ENCODE measurements at places on chromosomes 2 and 18.

DNA sequence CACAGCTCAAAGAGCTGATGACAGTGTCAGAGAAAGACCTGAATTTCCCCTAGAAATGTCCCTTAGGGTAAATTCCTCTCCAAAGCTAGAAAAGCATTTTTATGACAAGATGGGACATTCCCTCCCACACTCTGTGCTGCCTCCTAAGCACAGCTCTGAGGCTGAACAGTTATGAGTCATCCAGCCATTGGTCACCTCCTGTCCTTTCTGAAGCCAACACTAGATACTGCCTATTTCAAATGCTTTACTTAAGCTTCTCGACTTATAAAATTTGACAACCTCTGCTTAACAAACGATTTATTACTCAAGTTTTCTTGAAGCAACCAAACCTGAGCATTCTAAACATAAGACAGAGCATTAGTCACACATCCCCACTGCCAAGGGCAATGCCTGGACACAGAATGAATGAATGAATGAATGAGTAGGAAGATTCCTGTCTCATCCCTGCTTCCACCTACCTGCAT, 35.4 kb downstream of the B4GALT6 start:
- no peak for DNase-seq

DNA sequence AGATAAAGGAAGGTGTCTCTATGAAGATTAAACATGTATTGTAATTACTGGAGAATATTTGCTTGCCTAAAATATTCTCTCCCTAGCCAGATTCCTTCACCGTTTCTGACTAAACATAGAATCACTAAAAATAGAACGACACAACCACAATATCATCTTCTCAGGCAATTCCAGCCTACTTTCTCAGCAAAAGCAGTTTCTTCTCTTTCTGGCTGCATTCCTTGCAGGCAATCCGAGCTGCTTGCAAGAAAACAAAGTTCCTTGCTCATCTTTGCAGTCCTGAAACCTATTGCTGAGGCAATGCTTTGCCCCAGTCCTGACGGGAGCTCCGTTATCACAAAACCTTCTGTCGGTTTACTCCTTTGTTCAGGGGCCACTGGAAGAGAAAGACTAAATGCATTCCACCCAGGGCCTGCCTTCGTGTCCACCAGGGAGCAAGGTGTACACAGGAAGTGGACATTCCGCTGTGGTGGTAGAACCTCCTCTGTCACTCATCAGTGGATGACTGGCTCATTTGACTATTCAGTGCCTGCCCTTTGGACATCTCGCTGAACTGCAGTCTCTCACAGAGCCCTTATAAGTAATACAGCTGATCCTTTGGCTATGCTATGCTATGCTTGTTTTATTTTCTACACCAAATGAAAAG, 239.2 kb upstream of the DOK6 start:
- no peak for DNase-seq

- DNase-seq: no peak
These were observed 45.2 kb downstream of the SLC30A6 start for GRCh38 chr2:32210767-32211408.

DNA sequence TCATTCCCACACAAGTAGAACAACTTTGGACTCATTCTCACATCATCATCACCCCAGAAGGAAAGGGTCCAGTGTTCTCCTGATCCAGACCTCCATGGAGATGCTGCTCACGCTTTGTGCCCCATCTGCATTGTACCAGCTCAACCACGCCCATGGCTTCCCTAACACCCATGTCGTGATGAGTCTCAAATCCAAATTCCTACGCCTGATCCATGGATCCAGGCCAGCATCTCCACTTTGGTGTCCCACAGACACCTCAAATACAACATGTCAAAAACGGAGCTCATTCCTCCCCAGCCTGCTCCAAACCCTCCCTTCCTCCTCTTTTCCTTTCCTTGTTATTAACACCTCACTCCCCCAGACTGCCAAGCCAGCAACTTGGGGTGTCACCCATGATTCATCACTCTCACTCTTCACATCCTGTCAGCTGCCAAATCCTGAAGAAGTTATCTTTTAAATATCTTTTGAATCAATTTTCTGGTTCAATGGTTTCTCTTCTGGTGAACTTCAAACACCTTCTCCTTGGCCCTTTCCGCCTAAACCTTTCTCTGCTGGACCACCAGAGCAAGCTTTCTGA, 30.2 kb upstream of the FAM124B start:
- no peak for DNase-seq

GRCh38 chr2:70188460-70188859, 2.4 kb downstream of the C2orf42 start:
- DNase-seq: no peak

All from hematopoietic multipotent progenitor cell treated with erythropoietin and hydrocortisone succinate and interleukin-3 and kit ligand, for 15 days (in vitro differentiated cells).